Panc1 (cell line): ENCODE measurements at places on chromosomes 1 and 21. TPM values are rescaled to one million over a fixed set of nuclear protein-coding genes. Genes with fewer than 3 reads are reported as not detected.

OR2L8 gene
- total RNA-seq = not detected

CALML6 gene
- 1.5 TPM for total RNA-seq

LCE1A gene
- not detected for total RNA-seq

ADGRB2 gene
- total RNA-seq = 34.8 TPM

IKBKE gene
- 6.4 TPM for total RNA-seq

SESN2 gene
- 19.7 TPM for total RNA-seq

CTH gene
- total RNA-seq = 4.7 TPM

SPRR2E gene
- not detected for total RNA-seq

MASP2 gene
- 0.41 TPM for total RNA-seq
